ENCODE measurements at places on chromosomes 1 and 21.

GRCh38 chr1:238789916-238790667 is 596.3 kb upstream of the CHRM3 start:
- no peak for DNase-seq

GRCh38 chr1:77354536-77354935 is 72.7 kb downstream of the AK5 start:
- no peak for DNase-seq

DNA sequence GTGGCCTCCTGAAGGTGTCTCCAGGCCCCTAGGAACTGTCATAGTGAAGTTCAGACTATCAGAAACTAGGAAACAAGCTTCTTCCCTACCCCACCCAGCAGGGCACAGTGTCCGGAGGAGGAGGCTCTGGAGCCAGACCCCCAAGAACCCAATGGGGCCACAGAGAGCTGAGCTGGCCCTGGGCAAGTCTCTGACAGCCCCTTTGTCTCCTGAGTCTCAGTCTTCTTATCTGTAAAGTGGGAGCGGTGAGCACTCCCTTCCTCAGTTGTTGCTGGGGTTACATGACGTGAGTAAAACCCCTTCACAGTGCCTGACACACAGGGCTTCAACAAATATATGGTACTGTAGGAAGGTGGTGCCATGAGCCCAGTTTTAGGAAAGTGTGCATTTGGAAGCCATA is 675.8 kb downstream of the MATN1 start:
- DNase-seq = no peak

GRCh38 chr1:33181921-33182341 is at the start of gene TRIM62:
Gene TRIM62, minus strand, starts transcription at chr1:33182043. Its CDS starts 611 bp downstream, at chr1:33181432.
- DNase-seq = peak; percentile 80

DNA sequence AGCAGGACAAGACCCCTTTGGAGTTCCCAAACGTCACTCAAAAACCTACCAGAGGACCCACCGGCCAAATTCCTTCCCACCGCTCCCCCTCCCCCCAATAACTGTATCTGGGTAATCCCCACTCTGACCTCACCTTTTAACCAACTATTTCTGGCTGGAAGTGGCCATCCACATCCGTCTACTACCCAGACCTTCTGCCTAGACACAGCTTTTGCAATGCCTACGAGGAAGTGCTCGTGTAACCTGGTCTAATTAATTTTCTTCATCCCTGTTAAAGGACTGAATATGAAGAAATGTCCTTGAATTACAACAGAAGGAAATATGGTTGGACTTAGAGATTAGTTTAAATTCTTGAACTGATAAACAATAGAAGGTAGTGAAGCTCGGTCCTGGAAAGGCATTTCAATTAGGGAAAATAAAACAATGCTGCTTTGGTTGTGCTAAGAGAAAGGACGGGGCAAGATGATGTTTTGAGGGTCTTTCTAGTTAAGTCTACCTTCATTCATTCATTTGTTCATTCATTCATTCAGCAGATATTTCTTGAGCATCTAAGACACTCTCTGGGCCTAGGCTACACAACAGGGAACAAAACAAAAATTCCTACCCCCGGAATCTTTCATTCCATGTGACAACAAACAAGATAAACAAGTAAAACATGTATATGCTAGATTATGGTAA is 18.8 kb downstream of the AVPR1B start:
- DNase-seq = no peak

DNA sequence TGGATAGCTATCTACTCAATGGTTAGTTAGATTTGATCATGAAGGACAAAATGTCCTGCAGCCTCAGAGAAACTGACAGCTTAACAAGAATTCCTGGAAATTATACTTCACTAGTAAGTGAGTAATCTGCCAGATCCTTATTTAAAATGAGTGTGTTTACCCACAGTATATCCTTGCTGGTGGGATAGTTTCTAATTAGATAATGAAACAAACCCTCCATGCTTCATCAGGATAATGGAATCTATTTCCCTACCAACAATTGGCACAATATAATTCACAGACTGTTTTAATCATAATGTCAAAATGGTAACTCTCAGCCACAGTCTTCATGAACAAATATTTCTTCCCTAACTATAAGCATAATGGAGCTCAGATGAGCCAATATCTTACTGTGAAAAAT is 239.4 kb upstream of the ST6GALNAC5 start:
- no peak for DNase-seq

GRCh38 chr21:17818186-17819113 is 706 bp downstream of the C21orf91 start:
- DNase-seq = no peak

- no peak for DNase-seq
Observed at GRCh38 chr1:205538235-205538840, 33.9 kb downstream of the CDK18 start.

GRCh38 chr21:23401278-23401677 is 2206.0 kb downstream of the MRPL39 start:
- no peak for DNase-seq
